ENCODE measurements at places on chromosomes 3 and 15.
A peak's percentile ranks its signal among the peaks of the same experiment; 100 is the strongest.

DNA sequence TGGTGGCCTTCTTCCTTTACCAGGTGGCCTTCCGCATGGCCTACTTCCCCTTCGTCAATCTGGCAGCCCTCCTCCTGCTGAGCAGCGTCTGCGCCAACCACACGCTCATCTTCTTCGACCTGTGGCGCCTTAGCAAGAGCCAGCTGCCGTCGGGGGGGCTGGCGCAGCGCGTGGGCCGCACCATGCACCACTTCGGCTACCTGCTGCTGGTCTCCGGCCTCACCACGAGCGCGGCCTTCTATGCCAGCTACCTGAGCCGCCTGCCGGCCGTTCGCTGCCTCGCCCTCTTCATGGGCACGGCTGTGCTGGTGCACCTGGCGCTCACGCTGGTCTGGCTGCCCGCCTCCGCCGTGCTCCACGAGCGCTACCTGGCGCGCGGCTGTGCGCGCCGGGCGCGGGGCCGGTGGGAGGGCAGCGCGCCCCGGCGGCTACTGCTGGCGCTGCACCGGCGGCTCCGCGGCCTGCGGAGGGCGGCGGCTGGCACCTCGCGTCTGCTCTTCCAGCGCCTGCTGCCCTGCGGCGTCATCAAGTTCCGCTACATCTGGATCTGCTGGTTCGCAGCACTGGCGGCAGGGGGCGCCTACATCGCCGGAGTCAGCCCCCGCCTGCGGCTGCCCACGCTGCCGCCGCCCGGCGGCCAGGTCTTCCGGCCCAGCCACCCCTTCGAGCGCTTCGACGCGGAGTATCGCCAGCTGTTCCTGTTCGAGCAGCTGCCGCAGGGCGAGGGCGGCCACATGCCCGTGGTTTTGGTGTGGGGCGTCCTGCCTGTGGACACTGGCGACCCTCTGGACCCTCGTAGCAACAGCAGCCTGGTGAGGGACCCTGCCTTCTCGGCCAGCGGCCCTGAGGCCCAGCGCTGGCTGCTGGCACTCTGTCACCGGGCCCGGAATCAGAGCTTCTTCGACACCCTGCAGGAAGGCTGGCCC lies 9.9 kb downstream of the DISP2 start:
- DNase-seq = peak; percentile 67

GRCh38 chr3:119329551-119329950 lies 35.4 kb downstream of the ARHGAP31 start:
- DNase-seq = no peak

DNA sequence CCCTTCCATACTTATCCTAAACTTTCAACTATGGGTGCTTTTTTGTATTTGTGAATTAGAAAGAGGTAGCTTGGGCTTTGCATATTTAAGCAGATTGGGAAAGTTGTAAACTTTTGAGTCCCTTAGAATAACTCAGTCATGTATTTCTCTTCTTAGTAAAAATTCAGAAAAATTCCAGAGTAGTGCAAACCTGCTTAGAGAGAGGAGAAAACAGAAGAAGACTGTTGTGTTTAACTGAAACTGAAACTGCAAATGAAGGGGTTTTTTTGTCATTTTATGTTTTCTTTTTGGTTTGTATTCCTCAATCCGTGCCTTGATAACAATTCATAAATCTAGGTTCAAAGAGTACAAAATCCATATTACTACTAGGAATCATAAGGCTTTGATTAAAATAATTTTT lies 31.3 kb downstream of the CD200 start:
- no peak for DNase-seq

DNA sequence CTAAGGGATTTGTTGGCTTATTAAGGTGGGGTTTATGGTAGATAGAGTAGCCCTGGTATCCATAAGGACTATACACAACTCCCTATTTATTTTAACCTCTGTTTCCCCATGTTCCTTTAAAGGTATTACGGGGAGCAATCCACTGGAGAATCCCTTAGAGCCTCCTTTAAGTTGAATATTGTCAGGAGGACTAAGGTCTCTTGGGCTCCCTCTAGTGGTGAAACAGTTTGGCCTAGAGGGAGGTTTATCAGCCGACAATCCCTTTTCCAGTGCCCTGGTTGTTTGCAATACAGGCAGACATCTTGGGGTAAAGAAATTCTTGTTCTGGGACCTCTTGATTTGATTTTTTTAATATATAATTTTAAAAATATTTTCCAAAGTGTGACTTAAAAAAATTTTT lies 12.9 kb downstream of the OPA1 start:
- DNase-seq = peak; percentile 28

DNA sequence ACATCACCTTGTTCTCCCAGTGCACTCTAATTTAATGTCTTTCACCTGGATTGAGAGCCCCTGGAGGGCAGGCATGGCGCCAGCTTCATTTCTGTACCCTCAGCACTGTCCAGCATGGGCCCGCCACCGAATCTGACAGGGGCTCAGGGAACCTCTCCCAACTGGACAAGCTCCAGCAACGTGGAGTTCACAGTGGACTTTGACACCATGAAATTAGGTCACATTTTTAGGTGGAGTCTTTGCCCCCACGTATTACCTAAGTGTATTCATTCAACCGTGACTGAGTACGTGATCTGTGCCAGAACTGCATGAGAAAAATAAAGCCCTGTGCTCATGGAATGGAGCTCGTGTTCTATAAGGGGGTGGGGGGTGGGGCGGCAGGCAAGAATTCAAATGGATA lies 94.1 kb upstream of the ATP2B2 start:
- no peak for DNase-seq

DNA sequence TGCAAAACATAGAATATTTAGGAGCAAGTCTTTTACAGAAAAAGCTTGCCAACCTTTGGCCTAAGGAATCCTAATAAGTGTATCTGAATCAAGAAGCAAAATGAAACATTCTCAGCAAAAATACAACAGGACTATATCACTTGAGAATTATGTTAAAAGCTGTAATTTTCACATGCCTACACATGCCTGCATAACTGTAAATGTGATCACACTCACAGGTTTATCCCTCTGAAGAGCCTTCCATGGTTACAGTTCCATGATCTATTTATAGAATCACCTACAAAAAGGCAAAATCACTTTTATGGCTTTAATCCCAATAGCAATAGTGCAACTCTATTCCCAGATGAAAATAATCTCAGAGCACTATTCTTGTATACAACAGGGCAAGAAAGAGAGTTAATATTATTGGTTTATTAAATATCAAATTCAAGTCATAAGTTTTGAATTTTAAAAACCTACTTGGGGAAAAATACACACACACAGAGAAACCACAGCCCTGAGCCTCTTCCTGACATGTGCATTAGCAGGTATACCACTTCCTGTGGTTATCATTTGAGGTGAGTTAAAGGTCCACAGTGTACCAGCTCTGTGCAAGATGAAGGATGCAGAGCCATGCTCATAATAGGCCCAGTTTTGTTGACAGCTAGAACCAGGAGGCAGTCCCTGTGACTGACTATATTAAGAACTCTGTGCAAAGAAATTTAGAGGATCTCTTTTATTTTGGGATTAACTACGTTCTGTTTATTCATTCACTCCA lies 252.5 kb upstream of the TGFBR2 start:
- no peak for DNase-seq

DNA sequence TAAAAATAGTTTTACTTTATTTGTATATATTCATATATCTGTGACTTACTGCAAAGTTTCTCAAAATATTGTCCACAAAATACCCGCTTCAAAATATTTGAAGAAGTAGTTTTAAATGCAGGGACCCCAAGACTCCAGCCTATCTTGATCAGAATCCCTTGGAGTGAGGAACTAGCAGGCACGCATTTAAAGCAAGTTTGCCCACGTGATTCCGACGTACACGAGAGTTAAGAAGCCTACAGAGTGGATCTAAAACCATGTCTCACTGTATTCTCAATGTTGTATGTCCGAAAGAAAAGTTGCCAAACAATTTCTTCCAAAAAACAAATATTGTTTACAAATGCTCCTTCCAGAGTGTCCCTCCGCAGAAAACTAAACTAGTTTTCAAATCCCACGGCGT lies 1.7 kb downstream of the GABRB3 start:
- no peak for DNase-seq

DNA sequence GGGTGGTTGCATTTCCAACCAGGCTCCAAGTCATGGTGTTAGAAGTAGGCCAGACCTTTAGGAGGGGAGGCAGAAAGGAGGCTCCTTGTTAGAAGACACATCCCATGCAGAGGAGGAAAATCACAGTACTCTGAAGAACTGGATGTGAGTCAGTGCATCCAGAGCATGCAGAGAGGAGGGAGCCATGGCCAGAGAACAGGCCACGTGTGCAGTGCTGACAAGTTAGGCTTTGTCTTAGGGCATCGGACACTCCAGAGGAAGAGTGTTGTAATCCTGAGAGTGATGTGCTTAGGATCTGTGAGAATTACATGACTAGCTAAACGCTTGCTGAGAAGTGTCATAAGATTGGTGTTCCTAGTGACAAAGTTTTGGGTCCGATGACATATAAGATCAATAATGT lies 456.5 kb upstream of the THRB start:
- DNase-seq = no peak

- DNase-seq = no peak
Measured at GRCh38 chr3:27500035-27500434, 15.9 kb upstream of the SLC4A7 start.

DNA sequence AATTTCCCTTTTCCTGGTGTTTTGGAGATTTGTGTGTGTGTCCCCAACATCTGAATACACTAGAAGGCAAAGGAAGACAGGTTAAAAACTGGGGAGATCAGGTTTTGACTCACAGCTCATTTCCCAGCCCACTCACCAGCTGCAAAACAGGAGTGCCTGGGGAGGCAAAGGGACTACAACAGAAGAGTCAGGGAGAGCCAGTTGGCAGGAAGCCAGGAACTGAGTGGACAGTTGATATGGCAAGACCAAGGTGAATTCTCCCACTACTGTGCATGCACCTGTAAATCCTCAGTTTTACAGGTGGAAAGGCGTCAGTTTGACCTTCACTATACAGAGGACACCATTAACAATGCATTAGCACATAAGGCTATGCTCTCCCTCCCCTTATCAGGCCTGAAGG lies 901.5 kb upstream of the SEMA6D start:
- DNase-seq = no peak

DNA sequence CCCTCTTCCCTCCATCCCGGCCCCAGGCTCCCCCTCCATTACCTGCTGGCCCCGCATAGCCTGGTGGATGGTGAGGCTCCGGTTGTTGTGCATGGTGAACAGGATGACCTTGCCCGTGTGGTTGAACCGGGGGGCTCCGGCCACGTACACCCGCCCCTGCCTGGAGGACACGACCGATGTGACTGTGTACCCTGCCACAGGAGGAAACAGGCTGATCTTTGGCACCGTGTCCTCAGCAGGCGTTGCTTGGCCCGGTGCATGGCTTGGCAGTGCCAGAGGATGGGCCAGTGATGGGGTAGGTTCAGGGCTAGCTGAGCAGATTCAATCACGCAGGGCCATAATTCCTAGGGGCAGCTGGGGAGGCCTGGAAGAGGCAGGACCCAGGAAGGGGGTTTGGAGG lies 58.1 kb downstream of the FEM1B start:
- no peak for DNase-seq

DNA sequence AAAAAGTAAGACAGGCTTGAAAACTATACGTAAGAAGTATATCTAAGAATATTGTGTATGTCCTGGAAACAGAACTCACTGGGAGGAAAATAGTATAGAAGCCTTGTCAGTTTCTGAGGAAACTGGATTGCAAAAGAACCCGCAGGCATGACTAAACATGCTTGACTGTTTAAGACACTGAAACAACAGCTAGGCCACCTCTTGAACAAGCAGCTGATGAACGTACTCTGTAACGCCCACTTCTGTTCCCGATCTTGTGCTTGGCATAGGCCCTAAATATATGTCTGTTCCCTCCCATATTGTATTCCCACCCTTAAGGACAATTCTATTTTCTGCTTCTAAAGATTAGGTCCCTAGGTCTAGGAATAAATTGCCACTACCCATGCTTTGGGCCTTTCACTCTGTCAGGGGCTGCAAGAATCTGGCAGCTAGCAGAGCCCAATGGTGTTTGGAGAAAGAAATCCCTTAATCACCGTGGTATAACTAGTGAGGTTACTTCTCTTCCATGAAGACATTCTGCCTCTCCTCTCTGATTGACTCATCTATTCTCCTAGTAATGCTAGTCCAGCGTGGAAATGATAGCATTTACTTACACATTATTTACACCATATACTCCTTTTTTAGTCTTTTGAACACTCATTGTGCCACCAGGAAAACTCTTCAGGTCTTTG lies 46.2 kb downstream of the CD200 start:
- DNase-seq = no peak

- DNase-seq = no peak
Measured at GRCh38 chr3:120780977-120781376, 38.4 kb downstream of the GTF2E1 start.

DNA sequence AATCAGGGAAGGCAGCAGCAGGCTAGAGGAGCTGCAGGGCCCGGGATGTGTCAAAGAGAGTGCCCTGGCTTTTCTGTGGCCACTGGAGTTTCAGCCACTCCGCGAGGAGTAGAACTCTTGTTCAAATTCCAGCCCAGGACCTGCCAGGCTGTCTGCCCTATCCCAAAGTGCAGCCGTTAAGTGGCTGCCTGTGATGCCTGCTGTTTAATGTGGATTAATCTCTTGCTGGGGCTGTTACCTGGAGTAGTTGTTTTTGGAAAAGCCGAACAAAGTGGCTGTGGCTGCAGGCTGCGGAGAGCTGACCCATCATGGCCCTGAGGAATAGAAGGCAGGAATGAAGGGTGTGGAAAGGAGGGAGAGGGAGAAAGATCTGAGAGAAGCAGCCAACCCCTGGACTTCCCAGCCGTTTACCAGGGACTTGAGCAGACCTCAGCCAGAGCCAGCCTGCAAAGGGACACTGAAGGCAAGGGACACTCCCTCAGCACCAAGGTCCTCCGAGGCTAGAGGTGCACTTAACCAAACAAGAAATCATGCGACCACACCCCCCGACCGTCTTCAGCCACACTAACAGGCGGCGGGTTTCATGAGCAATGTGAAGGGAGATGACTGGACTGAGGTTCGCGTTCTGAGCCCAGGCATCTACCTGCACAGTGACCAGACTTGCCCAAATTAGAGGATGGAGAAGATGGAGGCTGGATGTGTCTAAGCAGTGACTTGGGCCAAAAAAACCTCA lies 4.7 kb downstream of the CDAN1 start:
- DNase-seq = no peak

- no peak for DNase-seq
Measured at GRCh38 chr3:184977796-184978195, 165.8 kb downstream of the VPS8 start.

DNA sequence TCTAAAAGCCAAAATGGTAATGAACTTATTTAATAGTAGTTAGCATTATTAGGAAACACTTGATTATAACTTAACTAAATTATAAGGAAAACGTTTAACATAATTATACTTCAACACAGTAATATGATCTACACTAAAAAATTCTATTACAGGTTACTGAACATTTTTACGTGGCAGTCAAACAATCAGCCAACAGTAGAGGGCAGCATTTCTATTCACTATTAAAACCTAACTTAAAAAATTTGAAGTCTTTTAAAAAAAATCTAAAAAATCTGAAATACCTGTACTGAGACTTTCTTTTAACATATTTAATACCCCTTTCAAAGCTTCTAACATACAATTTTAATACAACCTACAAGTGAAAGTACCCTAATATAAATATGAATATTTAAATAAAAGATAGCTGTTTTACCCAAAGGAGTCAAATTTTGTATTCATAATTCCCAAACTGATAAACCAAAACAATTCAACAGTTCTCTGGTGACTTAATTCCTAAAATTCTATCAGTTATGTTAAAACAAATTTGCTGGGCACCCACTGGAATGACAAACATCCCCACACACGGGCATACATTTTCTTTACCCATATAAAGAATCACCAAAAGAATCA lies 41.5 kb downstream of the DLG1 start:
- peak; percentile 25 for DNase-seq

Measured in AG09319 (cell line).